Heart left ventricle (tissue), 16 donors: ENCODE measurements at places on chromosomes 6 and 20.

DNA sequence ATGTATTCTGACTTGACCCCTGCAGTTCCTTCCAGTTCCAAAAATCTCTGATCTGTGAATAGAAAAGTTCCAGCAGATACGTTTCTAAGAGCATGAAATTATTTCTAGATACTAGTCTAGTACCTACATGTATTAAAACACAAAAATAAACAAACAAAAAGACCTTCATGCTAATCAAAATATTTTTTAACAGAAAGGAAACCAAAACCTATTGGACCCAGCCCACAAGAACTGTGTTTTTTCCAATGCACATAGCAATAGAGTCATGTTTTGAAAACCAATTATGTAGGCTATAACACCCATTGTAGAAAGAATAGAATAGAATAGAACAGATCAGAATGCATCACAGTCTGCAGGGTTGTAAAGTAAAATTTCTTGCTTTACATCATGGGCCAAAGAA is 158.6 kb upstream of the TNFAIP3 start:
- DNase-seq: no peak

GRCh38 chr6:109455437-109456110 is at the start of gene MICAL1:
Gene MICAL1 (minus strand): TSS chr6:109455772. CDS start chr6:109454196, 1,576 bp downstream.
- DNase-seq: peak; percentile 77

- no peak for DNase-seq
These were observed 481.9 kb downstream of the C6orf118 start for GRCh38 chr6:164827537-164827936.

GRCh38 chr6:44143731-44144130 is 14.9 kb upstream of the CAPN11 start:
- no peak for DNase-seq

- DNase-seq: no peak
These were observed 38.8 kb upstream of the SLA2 start for GRCh38 chr20:36684747-36685146.

GRCh38 chr6:155050311-155050710 is 55.2 kb downstream of the TIAM2 start:
- no peak for DNase-seq

- peak; percentile 65 for DNase-seq
These were observed 757.0 kb downstream of the PTPRT start for GRCh38 chr20:42432496-42433334.

- DNase-seq: no peak
These were observed 93.9 kb upstream of the OGFRL1 start for GRCh38 chr6:71194724-71195123.

DNA sequence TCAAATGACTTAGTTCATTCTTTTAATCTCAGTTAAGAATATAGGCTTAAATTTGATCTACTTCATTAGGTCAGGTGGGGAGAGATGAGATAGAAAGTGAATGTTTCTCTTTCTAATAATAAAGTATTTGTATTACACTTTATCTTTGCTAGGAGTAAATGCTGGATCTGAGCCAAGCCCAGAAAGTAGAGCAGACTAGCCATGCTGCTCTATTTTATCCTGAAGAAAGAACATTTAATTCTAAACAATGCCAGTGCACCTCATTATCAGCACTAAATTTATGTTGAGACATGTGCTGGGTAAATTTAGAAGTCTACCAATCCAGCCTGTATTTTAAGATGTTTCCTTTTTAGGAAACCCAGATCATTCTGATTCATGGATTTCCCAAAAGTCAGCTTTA is 43.5 kb downstream of the AKIRIN2 start:
- no peak for DNase-seq

DNA sequence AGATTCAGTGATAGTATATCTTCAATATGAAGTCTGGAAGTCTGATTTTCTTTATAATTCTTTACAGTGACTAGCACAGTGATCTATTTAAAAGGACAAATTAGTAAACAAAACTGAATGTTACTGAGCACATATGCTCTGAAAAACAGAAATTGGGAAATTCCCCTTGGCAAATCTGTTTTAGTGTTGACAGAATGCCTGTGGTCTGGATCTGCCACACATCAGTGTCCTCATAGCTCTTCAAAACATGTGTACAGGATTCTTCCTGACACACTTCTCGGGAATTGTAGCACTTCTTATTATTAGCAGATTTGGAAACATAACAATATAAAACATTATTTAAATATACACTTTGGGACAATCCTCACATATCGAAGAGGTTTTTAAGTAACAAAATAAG is 354.3 kb downstream of the COL12A1 start:
- DNase-seq: no peak

- no peak for DNase-seq
These were observed 24.3 kb downstream of the BCL2L1 start for GRCh38 chr20:31698243-31698802.

- DNase-seq: peak; percentile 49
These were observed 28.5 kb upstream of the SERPINB1 start for GRCh38 chr6:2870046-2870636.

- no peak for DNase-seq
These were observed 73.8 kb upstream of the SCP2D1 start for GRCh38 chr20:18739751-18740166.

DNA sequence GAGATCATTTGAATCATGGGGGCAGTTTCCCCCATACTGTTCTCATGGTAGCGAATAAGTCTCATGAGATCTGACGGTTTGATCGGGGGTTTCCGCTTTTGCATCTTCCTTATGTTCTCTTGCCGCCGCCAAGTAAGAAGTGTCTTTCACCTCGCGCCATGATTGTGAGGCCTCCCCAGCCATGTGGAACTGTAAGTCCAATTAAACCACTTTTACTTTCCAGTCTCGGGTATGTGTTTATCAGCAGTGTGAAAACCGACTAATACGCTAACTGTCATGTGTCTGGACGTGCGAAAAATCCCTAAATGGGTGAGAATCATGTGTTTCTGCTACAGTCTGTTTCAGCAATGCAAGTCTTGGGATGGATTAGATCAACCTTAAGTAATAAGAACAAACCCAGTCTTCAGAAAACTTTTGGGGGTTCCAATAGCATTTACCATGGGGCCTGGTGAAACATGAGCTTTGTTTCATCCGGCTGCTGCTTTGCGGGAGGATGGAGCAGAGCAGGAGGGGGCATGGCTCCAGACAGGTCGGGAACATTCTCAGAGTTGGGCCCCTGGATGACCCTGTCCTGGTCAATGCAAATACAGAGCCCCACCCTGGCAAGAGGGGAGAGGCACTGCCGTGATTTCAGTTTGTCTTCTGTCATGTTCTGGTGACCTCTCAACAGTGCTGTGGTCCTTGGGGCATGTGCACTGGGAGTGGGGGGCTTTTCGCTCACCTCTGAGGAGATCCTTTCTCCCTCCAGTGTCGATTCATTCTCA is 41.5 kb downstream of the CTCFL start:
- no peak for DNase-seq

- no peak for DNase-seq
These were observed 30.3 kb downstream of the STX7 start for GRCh38 chr6:132482581-132482980.

GRCh38 chr6:133682506-133683307 is 206.2 kb upstream of the TCF21 start:
- DNase-seq: no peak

DNA sequence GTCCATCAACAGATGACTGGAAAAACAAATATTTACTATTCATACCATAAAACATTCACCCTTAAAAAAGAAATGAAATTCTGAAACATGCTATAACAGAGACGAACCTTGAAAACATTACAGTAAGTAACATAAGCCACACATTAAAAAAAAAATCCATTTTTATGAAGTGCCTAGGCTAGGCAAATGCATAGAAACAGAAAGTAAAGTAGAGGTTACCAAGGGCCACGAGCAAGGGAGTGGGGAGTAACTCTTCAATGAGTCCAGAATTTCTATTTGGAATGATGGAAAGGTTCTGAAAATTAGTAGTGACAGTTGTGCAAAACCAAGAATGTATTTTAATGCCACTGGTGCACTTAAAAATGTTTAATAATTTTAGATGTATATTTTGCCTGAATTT is 47.7 kb downstream of the STAU1 start:
- no peak for DNase-seq

GRCh38 chr6:12415980-12416598 is 125.9 kb downstream of the EDN1 start:
- no peak for DNase-seq

- DNase-seq: no peak
These were observed 679.5 kb upstream of the NRSN1 start for GRCh38 chr6:23446469-23446967.

DNA sequence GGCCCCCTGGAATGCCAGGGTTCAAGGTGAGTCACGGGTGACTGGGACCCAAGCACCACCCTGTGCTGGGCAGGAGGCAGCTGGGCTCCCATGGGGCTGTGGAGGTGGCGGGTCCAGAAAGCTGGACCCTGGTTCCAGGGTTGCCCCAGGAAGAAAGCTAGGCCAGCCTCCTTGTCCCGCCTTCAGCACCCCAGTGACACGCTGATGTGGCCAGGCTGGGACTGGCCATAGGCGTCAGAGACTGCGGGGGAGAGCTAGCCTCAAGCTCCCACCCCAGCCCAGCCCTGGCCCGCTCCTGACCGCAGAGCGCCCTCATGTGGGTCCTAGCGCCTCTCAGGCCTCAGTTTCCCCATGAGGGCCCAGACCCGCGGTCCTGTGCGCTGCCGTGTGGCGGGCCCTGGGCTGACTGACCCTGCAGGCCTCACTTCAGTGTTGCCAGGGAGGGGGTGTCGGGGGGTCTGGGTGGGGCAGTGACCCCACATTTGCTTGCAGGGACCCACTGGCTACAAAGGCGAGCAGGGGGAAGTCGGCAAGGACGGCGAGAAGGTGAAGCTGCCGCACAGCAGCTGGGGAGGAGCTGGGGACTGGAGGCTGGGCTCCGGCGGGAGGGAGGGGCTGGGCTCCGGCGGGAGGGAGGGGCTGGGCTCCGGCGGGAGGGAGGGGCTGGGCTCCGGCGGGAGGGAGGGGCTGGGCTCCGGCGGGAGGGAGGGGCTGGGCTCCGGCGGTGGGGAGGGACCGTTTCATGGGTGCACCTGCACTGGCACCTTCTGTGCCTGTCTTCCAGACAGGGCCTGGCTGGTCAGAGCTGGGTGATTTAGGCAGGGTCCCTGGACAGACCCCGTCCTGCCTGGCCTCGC is 7.9 kb downstream of the COL9A3 start:
- peak; percentile 78 for DNase-seq

- peak; percentile 78 for DNase-seq
These were observed 595 bp upstream of the SRF start for GRCh38 chr6:43170417-43170930.

GRCh38 chr6:105814745-105815536 is 271.2 kb upstream of the PRDM1 start:
- DNase-seq: no peak

DNA sequence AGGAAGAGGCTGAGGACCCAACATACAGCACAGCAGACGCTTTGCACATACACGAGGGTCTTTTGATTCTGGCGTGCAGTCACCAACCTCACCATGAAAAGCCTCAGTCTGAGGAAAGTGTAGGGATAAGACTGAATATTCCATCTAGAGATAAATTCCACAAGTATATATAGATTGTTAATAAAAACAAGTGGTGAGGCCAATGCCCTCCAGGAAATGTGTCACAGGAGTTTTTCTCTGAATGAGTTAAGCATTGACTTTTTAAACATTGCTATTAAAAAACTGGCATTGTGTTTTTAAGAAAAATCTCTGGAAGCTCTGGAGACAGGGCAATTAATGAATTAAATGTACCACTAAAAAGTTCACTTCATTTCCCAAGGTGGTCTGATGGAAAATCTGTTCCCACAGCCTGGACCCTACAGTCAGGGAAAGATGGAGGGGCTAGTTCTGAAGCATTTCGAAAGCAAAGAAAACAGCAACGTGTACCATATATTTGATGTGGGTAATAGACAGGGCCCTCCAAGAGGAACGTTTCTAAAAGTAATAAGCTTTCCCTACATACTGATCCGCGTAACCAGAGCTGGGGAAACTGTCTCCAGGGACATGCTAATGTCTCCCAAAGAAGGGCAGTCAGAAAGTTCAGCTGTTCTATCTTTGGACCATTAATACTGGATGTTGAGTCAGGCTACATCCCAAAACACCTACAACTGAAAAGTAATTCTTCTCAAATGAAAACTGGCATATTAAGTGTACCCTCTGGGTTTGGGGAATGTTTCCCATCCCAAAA is 301.1 kb downstream of the FOXC1 start:
- DNase-seq: no peak

GRCh38 chr20:19992996-19993908 is 23.9 kb upstream of the NAA20 start:
- peak; percentile 59 for DNase-seq

DNA sequence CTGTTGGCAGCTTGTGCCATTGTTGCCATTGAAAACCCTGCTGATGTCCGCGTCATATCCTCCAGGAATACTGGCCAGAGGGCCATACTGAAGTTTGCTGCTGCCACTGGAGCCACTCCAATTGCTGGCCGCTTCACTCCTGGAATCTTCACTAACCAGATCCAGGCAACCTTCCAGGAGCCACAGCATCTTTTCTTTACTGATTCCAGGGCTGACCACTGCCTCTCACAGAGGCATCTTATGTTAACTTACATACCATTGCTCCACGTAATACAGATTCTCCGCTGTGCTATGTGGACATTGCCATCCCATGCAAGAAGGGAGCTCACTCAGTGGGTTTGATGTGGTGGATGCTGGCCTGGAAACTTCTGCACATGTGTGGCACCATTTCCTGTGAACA is 221.8 kb upstream of the FAM83B start:
- no peak for DNase-seq

- DNase-seq: no peak
These were observed 71.8 kb downstream of the JPH2 start for GRCh38 chr20:44115181-44115580.

- DNase-seq: no peak
These were observed 353.1 kb downstream of the LAMA2 start for GRCh38 chr6:129236001-129236517.

DNA sequence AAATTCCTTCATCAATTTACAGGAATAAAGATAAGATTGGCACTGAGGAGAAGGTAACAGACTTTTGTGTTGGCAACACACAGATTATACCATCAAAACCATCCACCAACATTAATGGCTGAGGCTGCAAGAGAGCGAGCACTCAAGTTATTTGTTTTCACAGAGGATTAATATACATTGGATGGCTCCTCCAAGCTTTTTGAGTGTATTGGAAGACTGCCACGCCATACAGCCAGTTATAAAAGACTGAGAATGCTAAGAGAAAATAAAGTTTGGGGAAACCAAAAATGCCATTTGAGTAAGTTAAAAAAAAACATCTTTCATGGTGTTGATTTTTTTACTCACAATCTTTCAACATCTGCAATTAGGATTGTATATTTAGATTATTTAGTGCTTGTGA is 973.8 kb upstream of the SLC35B3 start:
- no peak for DNase-seq

- no peak for DNase-seq
These were observed 160.5 kb upstream of the LAMP5 start for GRCh38 chr20:9353916-9354276.

- DNase-seq: no peak
These were observed 168.0 kb downstream of the GJA1 start for GRCh38 chr6:121603486-121603885.

GRCh38 chr6:114151064-114151690 is 180.2 kb upstream of the HDAC2 start:
- DNase-seq: no peak

- no peak for DNase-seq
These were observed 119.1 kb upstream of the AHI1 start for GRCh38 chr6:135616655-135617054.
